ENCODE measurements at places on chromosomes 2 and 18.

GRCh38 chr2:145812165-145812554, 1292.2 kb upstream of the ZEB2 start:
- DNase-seq: no peak

DNA sequence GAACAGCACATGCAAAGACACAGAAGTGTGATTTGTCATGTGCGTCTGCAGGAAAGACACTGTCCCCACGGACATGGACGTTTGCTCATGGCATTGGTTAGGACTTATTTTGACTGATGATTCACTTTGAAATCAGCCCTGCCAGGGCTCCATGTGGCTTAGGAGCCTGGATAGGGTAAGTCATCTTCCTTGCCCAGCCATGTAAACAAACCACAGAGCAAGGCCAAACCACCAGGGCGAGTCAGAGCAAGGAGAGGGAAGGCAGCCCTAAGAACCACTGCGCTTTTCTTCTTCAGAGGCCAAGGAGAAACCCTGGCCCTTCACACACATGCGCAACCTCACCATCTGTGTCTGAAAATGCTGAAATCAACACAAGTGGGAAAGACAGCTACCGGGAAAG, 88.8 kb downstream of the GFPT1 start:
- no peak for DNase-seq

GRCh38 chr18:5286525-5286924, 9.0 kb downstream of the ZBTB14 start:
- no peak for DNase-seq

- DNase-seq: no peak
These were observed 140.6 kb downstream of the BAZ2B start for GRCh38 chr2:159475793-159476192.

DNA sequence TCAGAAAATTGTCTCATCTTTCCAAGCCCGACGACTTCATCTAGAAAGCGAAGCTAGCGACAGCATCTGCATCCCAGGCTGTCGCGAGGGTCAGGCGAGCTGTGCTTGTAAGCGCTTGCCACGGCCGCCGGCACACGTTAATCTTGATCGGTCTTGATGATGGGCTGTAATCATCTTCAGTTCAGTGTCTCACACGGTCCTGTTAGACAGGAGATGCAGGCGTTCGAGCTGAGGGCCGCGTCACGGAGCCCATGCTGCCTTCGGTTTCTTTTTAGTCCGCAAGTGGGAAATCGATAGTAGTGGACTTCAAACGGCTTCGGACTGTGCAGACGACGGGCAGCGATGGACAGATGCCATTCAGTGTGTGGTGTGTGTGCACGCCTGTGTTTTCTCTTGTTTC, 43.6 kb downstream of the ADI1 start:
- DNase-seq: no peak

GRCh38 chr2:205965707-205966106, 120.3 kb downstream of the INO80D start:
- no peak for DNase-seq

- DNase-seq: no peak
These were observed 10.4 kb upstream of the DOCK10 start for GRCh38 chr2:225052703-225053102.

- DNase-seq: peak; percentile 84
These were observed 48.2 kb downstream of the TWIST2 start for GRCh38 chr2:238895891-238896600.

- peak; percentile 73 for DNase-seq
These were observed 1.0 kb upstream of the BMPR2 start for GRCh38 chr2:202375033-202375608.
